ENCODE measurements at places on chromosomes 16 and 17.

GRCh38 chr16:8935989-8936388, 27.7 kb downstream of the USP7 start:
- DNase-seq, result no peak

DNA sequence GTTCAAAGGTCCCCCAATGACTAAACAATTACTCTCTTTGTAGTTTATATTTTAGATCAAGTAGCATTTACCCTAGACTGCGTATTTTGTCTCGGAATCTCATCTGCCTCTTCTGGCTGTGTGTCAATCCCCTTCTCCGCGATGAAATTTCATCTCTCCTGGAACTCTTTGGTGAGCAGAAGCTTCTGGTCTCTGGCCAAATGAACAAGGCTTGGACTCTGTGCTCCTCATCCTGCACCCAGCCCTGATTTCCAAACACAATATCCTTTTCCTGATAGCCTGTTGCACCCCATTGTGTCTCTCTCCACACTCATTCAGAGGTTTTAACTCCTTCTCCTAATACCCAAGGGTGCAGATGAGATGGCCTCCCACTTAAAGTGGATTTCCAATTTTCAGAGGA, 609.4 kb upstream of the CDH5 start:
- DNase-seq, result no peak

- DNase-seq, result no peak
These were observed 20.0 kb upstream of the CACNG4 start for GRCh38 chr17:66944351-66945146.

GRCh38 chr17:9342225-9342624, 233.4 kb downstream of the STX8 start:
- DNase-seq, result no peak

DNA sequence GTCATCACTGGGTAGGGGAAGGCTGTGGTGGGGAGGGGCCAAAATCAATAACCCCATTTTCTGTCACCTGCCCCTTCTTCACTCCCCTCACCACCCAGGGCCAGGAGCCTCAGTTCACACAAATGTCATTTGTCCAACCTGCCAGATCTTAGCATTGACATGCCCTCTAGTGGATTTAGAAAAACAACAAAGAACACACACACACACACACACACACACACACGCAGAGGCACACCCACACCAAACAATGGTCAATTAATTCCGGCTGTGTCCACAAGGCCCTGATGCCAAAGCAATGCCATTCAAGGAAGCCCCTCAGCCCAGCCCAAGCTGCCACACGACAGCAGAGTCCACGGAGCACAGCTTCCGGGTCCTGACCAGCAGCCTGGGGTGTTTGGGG, 68.4 kb downstream of the NOG start:
- no peak for DNase-seq

DNA sequence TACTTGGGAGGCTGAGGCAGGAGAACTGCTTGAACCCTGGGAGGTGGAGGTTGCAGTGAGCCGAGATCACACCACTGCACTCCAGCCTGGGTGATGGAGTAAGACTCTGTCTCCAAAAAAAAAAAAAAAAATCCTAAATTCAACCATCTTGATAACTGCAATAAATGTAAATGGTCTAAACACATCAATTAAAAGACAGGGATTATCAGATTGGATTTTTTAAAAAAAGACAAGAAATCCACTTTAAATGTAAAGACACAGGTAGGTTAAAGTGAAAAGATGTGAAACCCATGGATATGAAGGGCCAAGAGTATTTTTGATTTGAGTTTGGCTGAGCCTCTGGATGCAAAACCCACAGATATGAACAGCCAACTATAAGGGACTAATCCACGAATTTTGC, 64.2 kb upstream of the ATP2A3 start:
- no peak for DNase-seq

- no peak for DNase-seq
These were observed 41.4 kb downstream of the KSR1 start for GRCh38 chr17:27497696-27498095.

DNA sequence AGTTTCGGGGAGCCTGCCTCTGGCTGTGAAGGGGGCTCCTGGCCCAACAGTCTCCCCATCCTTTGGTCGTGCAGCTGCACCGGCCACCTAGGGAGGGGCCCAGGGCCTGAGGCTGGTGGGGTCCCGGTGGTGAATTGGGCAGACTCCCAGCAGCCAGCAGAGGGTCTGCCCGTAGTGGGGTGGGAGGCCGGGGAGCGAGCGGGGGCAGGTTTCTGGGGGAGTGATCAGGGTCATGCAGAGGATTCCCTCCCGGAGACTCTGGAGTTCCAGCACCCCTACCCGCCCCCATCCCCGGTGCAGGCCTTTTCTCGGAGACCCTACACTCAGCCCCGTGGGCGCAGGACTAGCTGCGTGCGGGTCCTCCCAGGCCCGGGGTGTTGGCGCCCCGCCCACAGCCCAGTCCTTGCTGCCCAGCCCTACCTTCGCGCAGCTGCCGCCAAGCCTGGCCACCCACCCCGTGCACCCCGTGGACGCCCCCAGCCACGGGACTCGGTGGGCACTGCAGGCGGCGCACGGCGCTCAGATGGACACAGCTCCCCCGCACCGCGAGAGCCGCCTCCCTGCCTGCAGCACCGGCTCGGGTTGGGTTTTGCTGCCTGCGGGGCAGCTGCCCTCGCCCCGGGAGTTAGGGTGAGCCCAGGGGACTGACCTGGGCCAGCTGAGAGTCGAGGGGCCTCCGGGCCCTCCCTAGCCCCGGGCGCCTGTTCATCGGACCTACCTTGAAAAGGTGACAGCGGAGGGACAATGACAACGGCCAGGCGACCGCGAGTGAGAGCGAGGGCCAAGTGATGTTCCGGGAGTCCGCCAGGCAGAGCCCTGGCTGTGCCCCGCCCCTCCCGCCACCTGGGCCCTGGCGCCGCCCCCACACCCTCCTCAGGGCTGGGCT, at the start of gene GNG13:
GNG13 (minus strand) TSS at position 787 of the 886 bp plus-strand sequence. CDS start 1,657 bp downstream, outside the sequence.
- no peak for DNase-seq

- no peak for DNase-seq
These were observed 198.8 kb upstream of the CACNG5 start for GRCh38 chr17:66636111-66636510.

- DNase-seq, result no peak
These were observed 30.4 kb downstream of the SOCS3 start for GRCh38 chr17:78329263-78330059.

DNA sequence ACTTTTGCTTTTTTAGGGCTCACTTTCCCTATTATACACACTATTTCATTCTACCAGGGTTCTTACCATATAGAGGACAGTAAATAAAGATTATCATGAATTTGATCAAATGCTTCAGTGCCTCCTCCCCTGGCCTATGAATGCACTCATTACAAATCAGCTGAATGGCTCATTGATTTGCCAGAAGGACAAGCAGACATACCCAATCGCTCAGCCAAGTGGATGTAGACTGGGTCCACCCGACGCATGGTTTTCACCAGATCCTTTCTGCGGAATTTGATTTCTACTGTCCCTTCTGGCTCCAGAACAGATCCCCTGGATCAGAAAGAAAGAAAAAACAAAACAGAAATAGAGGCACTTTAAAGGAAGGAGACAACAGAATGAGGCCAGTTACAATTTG, 162.6 kb downstream of the AATF start:
- DNase-seq, result no peak

GRCh38 chr17:65092262-65092661, 35.7 kb upstream of the GNA13 start:
- no peak for DNase-seq

DNA sequence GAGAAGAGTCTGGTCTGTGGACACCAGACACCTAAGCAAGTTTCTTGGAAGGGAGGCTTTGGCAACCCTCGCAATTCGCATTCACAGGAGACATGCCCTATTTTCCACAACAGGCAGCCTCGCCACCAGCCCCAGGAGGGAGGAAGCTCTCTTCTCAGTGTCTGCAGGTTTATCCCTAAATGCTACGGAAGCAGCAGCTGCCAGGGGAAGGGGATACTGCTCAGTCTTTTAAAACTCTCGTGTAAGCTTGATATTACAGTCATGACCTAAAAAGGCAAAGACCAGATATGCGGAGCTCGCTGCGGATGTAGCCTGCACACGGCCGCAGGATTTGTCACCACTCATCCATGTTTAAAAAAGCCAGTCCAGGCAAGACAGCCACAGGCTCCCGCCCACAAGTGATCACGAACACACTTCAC, 159.2 kb upstream of the RPH3AL start:
- DNase-seq, result no peak

DNA sequence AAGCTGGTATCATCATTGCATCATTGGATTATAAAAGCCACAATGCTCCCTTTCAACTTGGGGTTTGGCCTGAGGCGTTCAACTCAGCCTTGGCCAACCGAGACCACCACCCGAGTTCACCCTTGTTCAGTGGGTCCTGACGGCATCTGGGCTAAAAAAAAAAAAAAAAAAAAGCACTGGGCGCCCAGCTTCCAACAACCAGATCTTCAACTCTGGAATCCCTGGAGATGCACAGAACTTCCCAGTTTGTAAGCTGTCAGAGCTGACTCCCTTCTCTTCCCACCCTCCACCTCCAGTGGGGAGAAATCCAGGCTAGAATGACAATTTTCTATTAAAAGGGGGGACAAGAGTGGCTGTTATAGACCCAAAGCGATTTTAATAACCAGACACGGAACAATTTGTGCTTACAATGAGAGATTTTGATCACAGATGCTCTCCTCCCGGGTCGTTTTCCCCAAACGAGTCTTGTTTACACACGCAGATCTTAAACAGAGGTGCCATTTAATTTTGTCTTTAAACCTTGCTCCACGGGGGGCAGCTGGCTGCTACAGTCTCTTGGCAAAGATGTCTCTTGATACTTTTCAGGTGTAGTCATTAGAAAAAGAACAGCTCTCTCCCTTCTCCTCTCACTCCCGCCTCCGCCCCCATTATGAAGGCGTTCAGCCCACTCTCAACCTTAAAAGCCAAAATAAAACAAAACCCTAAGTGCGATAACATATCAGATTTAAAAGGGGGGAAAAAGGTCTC, 26.9 kb downstream of the GPRC5B start:
- no peak for DNase-seq

GRCh38 chr17:79686476-79686875, 44.3 kb upstream of the ENPP7 start:
- no peak for DNase-seq

- no peak for DNase-seq
These were observed 8.4 kb upstream of the GAA start for GRCh38 chr17:80092959-80093358.

DNA sequence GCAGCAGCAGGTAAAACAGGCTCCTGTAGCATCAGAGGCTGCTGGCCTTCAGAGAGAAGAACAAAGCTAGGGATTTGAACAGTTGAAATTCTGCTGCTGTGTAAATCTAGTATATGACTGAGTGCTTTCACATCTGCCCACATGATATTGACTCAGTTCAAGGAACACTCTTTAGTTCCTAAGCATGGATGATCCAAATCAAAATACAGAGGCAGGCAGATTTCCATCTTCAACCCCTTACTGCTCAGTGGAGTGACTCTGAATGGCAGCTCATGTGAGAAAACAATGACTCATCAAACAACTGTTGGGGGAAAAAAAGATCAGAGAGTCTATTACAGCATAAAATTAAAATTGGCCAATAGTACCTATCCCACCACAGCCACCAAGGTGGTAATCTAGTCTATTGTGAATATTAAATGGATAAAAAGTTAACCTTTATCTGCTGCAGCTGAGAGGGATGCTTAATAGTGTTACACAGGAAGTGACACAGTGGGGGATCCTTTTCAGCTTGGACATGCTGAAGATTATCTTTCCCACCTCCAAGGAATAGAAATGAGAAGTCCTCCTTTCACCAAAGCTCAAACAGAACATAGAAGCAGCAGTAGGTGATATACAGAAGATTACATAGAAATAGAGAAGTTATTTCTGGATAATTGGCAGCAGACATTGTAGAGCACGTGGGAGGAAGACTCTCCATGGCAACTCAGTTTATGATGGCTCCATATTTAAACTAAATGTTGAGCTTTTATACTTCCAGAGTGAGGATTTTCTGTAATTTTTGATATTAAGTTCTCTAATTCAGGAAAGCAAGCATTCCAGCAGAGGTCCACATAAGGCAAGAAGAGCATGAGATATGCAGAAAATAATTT, 239.7 kb upstream of the ERCC4 start:
- no peak for DNase-seq

- DNase-seq, result no peak
These were observed 14.2 kb upstream of the ADGRG3 start for GRCh38 chr16:57653936-57654335.

DNA sequence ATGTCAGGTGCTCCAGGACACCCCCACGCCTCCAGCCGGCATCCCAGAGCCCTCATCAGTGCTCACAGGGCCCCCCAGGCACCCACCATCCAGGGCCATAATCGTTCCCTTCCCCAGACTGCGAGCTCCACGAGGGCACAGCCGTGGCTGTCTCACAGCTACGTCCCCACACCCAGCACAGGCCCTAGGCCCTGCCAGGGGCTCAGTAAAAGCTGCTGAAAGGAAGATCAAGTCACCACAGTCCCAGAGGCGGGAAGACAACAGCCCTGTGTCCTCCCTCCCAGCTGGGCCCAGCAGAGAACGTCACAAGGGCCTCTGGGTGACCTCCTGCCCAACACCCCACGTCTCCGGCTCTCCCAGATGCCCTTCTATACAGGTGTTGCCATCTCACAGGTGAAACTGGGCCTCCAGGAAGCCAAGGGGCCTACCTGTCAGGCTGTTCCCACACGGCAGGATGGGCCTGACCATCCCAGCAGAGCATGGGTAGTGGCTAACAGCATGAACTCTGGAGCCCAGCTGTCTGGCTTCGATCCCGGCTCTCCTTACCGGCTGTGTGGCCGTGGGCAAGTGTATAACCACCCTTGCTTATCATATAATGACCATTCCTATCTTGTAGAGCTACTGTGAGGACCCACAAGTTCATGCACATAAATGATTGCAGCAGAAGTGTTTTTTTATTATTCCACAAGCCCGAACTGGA, 17.9 kb downstream of the ARL2BP start:
- no peak for DNase-seq

GRCh38 chr16:10624527-10624926, 44.1 kb upstream of the EMP2 start:
- DNase-seq, result no peak

- DNase-seq, result no peak
These were observed 289.2 kb upstream of the SALL1 start for GRCh38 chr16:51440131-51440889.

GRCh38 chr17:42566215-42566882, 551 bp upstream of the MLX start:
- DNase-seq, result no peak

- no peak for DNase-seq
These were observed 3.1 kb upstream of the GPS2 start for GRCh38 chr17:7318121-7318860.

DNA sequence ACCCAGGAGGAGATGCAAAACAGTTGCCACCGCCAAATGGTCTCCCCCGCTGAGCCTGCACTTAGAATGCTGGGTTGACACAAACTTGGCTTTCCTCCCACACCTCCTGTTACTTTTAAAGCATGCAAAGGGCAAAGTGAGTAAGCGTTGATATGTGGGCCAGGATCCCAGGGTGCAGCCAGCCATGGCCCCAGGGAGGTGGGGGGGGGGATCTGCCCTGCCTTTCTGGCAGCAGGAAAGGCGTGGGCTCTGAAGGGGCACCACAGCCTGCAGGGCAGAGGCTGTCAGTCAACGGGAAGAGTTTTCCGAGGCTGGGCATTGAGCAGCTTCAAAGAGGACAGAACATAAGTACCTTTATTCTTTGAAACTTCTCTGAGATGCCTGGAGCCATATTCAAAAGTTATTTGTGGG, 142.3 kb downstream of the ABCC12 start:
- no peak for DNase-seq

GRCh38 chr16:69286941-69287713, 24.0 kb upstream of the VPS4A start:
- peak; percentile 20 for DNase-seq
